Activated CD8-positive, alpha-beta memory T cell treated with anti-CD3 and anti-CD28 coated beads for 4 hours (primary cell): ENCODE measurements at places on chromosomes 2 and 18.

- no peak for DNase-seq
These were observed 55.1 kb upstream of the EML4 start for GRCh38 chr2:42114091-42114490.

DNA sequence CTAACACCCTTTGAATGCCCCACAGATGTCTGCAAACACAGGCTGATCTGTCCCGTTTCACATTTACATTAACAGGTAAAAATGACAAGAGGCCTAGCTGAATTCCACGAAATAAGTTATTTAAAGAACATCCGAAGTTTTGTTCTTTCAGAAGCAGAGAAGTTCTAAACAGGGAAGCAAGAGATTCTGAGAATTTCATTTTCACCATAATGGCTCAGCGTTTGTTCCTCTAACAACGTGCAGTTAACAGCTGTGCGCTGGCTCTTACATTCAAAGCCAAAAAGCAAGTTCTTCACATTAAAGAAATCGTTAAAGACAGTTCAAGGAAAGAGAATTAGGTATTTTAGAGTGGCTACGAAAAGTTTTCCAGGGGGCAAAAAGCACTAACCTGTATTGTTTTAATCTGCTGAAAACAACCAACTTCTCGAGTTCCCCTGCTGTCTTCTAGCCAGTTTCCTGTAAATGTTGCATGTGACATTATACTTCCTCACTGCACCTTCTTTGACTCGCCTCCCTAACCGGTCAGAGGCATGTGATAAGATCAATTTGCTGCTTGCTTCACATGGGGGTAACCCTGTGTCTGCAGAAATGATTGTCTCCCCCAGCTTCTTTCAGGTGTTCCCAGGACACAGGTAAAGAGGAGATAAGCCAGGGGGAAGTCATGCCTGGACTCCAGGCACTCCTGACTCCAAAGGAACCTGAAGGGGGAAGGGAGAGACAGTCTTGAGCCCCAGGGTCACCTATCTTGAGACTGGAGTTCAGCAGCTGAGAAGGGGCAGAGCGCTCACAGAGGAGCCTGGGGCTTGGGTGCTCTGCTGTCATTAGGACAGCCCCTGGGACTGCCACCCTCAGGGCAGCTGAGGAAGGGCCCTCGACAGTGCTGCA, 36.8 kb upstream of the WIPF1 start:
- DNase-seq = no peak

DNA sequence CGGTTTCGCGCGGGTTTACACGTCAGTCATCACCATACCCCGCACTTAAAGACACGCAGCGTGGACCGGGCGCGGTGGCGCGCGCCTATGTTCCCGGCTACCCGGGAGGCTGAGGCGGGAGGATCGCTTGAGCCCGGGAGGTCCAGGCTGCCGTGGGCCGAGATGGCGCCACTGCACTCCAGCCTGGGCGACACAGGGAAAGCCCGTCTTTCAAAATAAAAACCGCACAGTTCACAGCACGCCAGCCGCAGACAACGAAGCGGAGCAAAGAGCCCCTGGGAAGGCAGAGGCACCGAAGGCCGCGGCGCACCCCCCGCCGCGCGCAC, 328 bp downstream of the DTYMK start:
- DNase-seq = no peak

DNA sequence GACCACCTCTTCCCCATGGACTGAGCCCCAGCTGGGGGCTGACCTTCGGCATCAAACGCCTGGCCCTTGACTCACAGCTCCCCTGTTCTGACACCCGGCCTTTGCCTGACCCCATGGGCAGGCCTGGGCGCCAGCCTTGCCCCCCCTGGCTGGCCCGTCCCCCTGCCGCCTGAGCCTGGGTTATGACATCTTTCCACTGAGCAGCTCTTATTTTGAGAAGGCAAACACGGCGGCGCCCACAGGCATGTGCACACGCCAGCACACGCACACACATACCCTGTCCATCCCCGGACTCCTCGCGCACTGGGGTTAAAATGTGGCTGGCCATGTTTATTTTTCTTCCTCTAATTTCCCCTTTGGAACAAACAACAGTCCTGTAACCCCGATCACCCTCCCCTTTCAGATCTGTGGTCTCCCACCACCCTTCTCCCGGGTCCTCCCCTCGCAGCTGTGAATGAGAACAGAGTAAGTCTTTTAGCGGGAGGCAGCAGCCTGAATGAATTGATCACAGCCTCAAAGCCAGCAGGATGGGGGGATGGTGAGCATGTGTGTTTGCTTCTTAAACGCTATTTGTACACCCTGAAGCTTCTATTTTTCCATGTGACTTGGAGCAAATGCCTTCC, 11.8 kb upstream of the ATOH8 start:
- DNase-seq = no peak

DNA sequence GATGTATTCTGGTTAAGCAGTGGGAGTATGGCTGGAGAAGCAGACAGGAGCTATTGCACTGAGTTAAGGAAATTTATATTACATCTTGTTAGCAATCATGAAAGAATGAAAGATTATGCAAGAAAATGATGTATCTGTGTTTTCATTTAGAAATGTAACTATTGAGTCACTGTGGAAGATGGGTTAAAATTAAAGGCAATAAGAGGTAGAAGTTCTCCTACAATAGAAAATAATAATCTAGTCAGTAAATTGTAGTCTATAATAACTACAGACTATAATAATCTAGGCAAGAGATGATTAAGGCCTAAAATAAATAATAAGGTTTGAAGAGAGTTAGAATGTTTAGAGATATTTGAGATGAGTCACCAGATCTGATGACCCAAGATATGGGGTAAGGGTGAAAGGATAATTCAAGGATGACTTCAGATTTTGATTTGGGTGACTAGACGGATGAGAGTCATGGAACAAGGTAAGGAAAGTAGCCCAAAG, 371.9 kb upstream of the KCNH7 start:
- DNase-seq = no peak

- no peak for DNase-seq
These were observed 356.7 kb downstream of the NYAP2 start for GRCh38 chr2:225756198-225756597.

GRCh38 chr18:45998244-45998643, 31.1 kb upstream of the EPG5 start:
- no peak for DNase-seq

GRCh38 chr2:96353606-96354101, 18.1 kb downstream of the NCAPH start:
- DNase-seq = no peak

GRCh38 chr2:149611100-149611820, 23.7 kb upstream of the MMADHC start:
- DNase-seq = no peak

DNA sequence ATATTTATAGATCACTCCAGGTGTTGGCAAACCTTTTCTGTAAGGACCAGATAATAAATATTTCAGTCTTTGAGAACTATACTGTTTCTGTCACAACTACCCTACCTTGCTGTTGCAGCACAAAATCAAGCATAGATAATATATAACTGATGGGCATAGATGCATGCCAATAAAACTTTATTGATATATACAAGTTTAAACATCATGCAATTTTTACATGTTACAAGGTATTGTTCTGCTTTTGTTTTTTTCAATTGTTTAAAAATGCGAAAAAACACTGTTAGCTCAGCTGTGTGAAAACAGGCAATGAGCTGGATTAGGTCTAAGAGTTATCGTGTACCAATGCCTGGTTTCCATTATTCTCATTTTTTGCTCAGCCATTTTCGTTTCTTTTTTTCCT, 47.6 kb upstream of the FN1 start:
- DNase-seq = no peak

DNA sequence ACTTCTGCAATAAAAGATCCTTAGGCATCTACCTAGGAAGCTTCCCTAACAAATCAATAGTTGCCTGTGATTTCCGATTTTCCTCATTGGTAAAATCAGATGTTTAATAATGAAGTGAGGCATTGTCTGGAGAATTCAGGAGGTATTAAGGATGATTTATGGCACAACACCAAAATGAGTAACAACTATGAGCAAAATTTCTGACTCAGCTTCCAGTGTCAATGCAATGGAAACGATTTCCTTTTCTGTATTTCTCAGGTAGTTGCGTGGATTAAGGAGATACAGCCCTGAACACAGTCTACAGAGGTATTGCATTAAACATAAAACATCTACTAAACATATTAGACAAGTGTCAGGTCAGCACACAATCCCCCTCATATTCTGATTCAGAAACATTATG, 99.5 kb downstream of the EPB41L3 start:
- no peak for DNase-seq

GRCh38 chr2:211373203-211373602, 816.8 kb downstream of the CPS1 start:
- no peak for DNase-seq

GRCh38 chr18:75802681-75803080, 375.2 kb upstream of the SMIM21 start:
- no peak for DNase-seq

GRCh38 chr2:124959581-124959980, 934.5 kb downstream of the CNTNAP5 start:
- DNase-seq = no peak

- no peak for DNase-seq
These were observed 55.6 kb upstream of the FZD5 start for GRCh38 chr2:207825045-207825954.

DNA sequence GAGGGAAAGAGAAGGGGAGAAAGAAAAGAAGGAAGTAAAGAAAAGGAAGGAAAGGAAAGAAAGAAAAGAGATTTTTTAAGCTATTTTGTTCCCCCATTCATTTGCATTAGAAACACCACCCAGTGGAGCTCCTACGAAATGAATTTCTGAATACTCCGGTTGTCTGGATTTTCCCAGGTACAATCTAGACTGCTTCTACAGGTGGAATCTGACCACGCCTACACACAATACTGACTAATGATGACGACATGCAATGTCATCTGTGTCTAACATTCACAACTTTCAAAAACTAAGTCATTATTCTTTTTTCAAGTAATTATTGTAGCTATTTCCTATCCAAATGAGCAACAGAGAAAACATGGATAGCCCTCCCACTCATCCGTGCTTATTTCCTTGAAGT, 121.7 kb downstream of the ZNF516 start:
- no peak for DNase-seq

DNA sequence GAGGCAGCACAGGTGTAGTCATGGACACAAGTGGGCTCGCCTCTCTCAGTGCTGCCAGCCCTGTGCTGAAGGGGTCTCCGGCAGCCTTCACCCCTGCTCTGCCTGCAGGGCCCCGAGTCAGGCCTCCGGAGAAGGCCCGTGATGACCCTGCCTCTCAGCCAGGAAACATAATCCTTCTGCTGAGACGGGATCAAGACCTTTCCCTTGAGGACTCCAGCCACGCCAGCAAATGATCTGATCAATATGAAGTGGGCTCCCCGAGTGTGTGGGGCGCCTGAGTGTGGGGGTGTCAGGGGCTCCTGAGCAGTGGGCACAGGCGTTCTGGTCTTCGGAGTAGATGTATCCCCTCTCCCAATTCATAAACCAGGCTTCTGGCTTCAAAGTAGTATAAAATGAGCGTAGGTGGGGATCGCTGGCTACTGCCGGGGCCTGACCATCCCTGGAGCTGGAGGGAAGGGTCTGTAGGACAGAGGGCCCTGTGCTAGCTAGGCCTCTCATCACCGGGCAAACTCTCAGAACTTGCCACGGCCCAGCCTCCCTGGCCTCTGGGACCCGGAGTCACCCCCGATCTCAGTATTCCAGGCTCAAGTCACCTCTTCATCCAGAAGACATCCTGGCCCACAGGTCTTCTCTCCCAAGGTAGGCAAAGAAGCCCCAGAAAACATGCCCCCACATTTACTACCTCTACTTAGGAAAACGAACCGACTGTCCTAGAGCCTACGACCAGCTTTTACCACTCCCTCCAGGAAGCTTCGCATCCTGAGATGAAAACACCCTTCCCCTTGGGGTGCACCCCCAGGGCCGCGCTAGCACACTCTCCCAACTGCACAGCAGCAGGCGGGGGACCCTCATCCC, 33.6 kb downstream of the CRACDL start:
- DNase-seq = no peak

- no peak for DNase-seq
These were observed 134.4 kb downstream of the CAMKMT start for GRCh38 chr2:44496130-44496529.

GRCh38 chr2:135151615-135152014, 99.5 kb downstream of the RAB3GAP1 start:
- no peak for DNase-seq

- no peak for DNase-seq
These were observed 353.1 kb downstream of the RND3 start for GRCh38 chr2:150134223-150134857.

GRCh38 chr2:133500917-133501316, 67.3 kb downstream of the NCKAP5 start:
- DNase-seq = no peak

DNA sequence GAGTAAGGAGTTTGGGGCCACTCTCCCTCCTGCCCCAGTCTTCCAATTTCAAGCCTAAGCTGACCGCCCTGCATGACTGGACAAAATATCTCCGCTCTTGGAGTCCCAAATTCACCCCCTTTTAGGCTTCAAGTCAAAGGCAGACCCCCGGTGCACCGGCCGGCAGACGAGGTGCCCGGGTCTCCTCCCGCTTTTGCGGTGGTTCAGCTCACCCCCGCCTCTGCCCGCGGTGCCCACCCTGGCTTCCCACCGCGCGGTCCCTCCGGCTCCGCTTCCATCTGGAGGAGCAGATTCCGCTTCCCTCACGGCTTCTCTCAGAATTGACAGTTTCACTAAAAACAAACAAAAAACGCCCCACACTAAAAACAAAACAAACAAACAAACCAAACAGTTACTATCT, 56.5 kb downstream of the SERPINB8 start:
- DNase-seq = no peak

GRCh38 chr18:70046207-70046606, 98.5 kb upstream of the CD226 start:
- DNase-seq = no peak

- no peak for DNase-seq
These were observed 141.5 kb upstream of the FN1 start for GRCh38 chr2:215577356-215577755.

- DNase-seq = no peak
These were observed 28.4 kb upstream of the RNU4ATAC start for GRCh38 chr2:121502246-121502645.

- DNase-seq = no peak
These were observed 41.3 kb downstream of the ESCO1 start for GRCh38 chr18:21559195-21559594.

GRCh38 chr18:499776-500631, 497 bp downstream of the COLEC12 start:
- no peak for DNase-seq

GRCh38 chr2:114727012-114727411, 284.6 kb downstream of the DPP10 start:
- no peak for DNase-seq

DNA sequence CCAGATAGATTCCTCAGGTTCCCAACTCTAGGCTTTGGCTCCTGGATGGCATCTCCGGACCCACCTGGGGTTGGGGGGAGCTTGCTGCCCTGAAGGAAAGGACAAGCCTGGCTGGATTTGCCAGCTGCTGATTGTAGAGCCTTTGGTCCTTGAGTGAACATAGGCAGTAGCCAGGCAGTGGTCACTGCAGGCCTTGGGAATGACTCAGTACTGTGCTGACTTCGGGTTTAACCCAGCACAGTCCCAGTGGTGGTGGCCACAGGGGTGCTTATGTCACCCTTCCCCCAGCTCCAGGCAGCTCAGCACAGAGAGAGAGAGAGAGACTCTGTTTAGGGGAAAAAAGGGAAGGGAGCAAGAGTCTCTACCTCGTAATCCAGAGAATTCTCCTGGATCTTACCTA, 27.7 kb upstream of the ACTR2 start:
- no peak for DNase-seq
